NCI-H446 (cell line): ENCODE measurements at places on chromosomes 6 and 20.

GRCh38 chr6:169782966-169783365 is 31.5 kb downstream of the ERMARD start:
- DNase-seq: no peak

DNA sequence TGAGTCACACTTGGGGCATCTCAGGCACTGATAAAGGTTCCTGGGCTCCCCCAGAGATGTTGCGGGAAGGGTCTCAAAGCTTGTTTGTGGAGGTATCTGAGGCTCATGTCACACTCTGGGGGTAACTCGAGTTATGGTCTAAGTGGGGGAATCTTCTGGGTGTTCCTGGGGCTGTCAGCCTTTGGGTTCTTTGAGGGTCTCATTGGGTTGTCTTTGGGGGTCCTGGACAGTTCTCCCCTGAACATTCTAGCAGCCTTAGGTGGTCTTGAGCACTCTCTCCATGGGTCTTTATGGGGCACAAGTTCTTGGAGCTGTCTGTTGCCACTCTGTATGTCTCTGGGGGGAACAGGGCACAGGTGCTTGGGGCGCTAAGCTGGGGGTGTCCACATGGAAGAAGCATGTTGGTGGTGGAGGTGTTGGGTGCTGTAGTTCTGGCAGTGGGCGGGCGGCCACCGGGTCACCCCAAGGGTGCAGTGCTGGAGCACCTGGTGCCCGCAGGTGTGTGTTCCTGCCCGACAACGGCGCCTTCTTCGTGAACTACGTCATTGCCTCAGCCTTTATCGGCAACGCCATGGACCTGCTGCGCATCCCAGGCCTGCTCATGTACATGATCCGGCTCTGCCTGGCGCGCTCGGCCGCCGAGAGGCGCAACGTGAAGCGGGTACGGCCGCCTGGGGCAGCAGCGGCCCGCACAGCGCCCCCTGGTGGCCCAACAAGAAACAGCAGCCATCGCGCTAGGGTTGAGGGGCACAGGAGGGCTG is 7.1 kb upstream of the CAPN11 start:
- no peak for DNase-seq

- DNase-seq: no peak
Measured at GRCh38 chr20:49853640-49854039, 41.0 kb downstream of the SLC9A8 start.

DNA sequence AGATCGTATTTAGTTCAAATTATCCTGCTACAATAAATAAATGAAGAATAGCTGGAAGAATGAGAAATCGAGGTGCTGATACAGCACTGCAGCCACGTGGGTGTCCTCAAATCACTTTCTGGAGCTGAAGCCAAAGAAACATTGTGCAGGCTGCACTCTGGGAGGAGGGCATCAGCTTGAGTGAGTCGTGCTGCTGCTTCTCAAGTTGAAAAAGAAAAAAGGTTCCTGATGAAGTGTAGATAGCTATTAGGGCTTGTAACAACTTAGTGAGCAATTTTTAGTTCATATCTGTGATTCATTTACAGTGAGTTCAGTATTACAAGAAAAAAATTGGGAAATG is 40.5 kb downstream of the DSE start:
- DNase-seq: no peak

GRCh38 chr6:39295611-39296011 is 18.6 kb downstream of the KCNK17 start:
- DNase-seq: no peak

DNA sequence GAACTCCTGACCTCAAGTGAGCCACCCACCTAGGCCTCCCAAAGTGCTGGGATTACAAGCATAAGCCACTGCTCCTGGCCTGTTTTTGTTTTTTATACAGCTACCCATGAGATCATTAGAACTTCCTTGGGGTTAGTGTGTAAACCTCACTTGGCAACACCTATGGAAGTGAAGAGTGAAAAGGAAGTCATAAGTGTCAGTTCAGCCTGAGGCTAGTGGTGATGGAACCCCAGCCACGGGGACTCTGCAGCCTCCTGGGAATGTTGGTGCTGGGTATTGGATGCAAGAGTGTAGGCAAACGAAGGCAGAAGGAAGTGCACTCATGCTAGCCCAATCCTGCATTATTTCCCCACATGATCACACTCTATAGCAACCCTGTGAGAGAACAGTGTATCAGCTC is 33.6 kb upstream of the FUCA2 start:
- DNase-seq: no peak
